Right renal pelvis (tissue), 4 donors: ENCODE measurements at places on chromosomes 5 and 9. TPM values are rescaled to one million over a fixed set of nuclear protein-coding genes. Genes with fewer than 3 reads are reported as not detected.

GRCh38 chr5:5456858-5457257, 34.4 kb downstream of the ICE1 start:
- DNase-seq, result no peak

DNA sequence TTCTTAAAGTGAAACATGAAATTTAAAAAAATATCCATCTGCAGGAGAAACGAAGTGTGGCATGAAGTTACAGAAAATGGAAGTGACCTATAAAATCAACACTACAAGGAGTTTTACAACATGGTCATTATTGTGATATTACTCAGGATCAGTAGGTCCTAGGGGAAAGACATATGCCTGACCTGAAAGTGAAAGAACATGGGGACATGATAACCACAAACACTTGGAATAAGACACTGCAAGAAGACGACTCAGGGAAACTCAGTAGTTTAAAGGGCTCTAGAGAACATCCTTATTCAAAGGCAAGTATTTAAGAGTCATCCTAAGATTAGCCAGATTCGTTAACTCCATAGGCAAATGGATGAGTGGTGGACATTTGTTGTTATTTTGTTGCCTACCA, 19.9 kb upstream of the LPAR1 start:
- DNase-seq, result no peak

DNA sequence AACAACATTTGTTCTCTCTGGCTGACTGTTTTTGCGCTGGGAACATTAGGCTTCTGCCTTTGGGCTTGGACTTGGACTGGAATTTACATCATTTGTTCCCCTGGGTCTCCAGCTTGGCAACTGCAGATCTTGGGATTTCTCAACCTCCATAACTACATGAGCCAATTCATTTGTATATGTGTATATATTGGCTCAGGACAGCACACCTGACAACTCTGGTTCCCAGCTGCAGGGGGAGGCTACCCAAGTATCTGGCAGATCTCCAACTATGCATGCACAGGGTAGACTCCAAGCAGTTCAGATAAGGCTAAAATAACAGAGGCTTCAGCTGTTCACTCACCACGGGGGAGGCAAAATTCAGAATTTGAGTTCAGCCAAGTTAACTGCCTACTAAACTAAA, 31.6 kb upstream of the F2RL1 start:
- DNase-seq, result no peak

DNA sequence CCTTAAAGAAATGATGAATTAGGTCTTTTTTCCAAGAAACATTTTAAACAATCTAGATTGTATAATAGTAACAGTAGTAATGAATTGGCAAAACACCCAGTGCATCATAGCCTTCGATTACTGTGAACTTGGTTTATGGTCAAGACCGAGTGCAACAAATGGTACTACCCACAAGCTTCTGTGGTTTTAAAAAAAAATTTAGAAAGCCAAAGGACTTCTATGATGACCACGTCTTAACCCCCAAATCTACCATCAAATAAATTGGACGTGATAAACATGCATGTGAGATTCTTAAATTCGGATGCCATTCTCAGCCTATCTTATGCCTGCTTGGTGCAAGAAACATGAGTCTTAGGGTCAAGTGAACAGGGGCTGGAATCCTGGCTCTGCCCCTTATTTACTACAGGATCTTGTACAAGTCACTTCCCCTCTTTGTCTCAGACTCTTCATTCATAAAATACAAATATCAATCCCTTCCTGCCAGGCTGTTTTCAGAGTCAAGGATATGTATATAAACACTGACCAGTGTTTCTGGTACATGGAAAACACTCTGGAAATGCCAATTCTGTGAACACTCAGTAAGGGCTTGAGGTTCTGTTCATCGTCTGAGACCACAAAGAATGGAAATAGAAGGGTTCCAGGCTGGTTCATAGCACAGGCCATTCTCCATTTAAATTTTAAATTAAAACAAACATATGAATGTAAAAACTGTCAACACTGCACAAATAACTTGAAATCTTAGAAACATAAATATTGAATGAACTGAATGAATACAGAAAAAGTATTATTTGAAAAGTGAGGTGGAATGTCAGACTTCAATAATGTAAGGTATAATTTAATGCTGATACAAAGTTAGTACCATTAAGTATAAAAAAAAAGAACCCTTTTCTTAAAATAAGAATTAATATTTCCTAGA, 107.8 kb downstream of the NR6A1 start:
- no peak for DNase-seq

DNA sequence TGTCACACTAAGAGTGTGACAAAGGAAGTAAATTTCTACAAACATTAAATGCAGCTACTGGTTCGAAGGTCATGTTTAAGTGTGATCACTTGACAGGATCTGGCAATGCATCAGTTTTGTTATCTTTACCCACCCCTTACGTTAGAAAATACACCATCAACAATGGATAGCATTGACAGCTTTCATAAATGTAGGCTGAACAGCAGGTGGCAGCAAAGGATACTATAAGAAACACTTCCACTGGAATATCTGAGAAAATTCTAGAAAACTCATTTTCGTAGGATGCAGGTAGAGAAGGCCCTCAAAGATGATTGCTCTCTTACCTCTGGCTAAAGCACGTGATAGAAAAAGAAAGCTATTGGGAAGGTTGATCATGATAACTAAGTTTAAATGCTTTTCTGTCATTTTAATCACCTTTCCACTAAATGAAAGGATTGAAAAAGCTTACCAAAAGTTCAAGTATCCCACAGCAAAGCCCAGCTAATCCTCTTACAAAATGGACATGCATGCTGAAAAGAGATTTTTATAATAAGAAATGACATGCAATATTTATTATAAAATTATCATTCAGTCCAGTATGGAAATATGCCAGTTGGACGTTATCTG, 292.5 kb downstream of the PARP8 start:
- no peak for DNase-seq

GRCh38 chr5:138542180-138542955, 668 bp downstream of the ETF1 start:
- no peak for DNase-seq

DNA sequence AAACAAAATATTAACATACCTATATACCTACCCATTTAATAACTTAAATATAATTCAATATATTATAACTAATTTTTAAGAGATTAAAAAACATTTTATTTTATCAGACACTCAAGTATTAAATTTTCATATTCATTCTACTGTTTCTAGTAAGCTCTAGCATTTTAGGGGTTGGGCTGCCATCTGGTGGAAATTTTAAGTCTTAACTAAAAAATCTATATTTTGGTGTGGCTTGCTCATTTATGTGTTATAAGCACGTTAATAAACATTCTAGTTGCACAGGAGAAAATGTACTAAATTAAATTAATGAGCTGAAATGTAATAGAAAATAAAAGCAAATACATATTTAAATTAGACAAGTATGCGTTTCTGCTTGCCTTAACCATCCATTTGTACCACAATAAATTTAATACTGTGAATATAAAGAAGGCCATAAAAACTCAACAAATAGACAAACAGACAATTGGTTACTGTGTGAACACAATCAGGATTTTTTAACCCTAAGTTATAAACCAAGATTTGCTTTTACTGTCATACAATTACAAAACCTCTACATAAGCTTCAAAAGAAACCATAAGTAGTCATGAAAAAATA, 1728.3 kb upstream of the CDH9 start:
- DNase-seq, result no peak

GRCh38 chr5:60362158-60362557, 337.8 kb downstream of the DEPDC1B start:
- DNase-seq, result no peak

DNA sequence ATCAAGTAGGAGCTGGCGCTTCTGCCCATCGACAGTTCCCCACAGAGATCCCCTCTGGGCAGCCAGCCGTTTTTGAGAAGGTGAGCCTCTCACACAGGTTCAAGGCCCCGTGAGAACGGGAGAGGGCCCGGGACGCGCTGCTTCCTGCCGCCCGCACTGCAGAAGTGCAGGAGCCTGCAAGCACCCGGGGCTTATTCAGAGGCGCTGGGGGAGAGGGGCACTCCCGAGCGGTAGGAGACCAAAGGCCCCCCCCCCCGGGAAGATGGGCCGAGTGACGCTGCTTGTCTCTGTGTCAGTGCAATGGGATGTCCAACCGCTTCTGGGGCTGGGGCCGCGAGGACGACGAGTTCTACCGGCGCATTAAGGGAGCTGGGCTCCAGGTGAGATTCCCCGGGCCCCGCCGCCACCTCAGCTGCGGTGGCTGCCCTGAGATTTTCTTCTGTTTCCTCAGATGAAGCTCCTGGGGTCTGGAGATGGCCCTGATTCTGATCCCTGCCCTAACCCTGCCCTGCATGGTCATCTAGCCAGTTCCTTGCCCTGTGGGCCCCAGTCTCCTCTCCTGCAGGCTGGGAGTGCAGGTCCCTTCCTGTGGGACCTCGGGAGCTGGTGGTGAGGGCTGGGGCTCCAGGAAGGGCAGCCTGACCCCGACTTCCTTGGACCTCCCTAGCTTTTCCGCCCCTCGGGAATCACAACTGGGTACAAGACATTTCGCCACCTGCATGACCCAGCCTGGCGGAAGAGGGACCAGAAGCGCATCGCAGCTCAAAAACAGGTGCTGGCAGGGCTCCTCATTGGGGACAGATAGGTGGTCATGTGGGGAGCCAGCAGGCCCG, 8.5 kb downstream of the B4GALT7 start:
- no peak for DNase-seq

- DNase-seq, result no peak
Measured at GRCh38 chr9:89810431-89810830, 205.6 kb downstream of the GADD45G start.

GRCh38 chr9:135906291-135907005, 898 bp downstream of the CAMSAP1 start:
- DNase-seq, result no peak

- no peak for DNase-seq
Measured at GRCh38 chr9:98852460-98852734, 44.9 kb downstream of the GALNT12 start.

DNA sequence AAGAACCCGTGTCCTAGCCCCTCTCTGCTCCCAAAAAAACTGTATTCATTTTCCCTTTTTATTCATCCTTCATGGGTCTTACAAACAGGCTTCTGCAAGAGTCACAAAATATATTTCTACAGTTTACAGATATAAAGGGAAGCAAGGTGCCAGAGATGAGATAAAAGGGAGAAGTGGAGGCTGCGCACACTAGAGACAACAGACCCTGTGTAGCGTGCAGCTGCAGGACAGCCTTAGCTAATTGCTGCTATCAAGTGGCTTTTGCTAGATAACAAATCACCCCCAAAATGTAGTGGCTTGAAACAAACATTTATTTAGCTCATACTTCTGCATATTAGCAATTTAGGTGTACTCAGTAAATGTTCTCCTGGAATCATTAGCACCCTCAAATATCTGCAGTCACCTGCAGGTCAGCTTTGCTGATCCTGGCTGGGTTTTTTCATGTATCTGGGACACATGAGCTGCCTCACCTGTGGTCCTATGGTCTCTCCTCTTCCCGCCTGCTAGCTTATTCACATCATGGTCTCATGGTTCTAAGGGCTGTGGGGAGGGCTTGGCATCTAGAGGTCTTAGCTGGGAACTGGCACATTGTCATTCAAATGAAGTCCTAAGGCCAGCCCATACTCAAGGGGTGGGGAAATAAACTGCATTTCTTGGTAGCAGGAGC, 29.4 kb downstream of the ARHGEF37 start:
- no peak for DNase-seq

DNA sequence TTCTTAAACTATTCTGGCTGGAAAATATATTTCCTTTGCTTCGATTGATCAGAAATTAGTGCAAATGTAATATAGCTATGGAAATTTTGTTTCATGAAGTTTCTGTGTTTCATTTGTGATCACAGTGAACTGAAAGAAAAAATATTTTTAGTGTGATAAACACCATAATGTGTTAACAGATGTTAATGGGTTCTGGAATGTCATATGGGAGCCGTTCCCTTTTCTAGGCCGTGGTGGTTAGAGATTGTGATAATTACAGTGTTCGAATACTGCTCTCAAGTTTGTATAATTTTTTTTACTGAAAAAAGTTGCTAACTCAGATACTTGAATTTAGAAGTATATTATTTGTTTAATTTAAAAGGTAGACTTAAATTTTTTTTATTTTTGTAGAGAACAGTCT, 19.3 kb downstream of the GAPVD1 start:
- no peak for DNase-seq

GRCh38 chr9:35341585-35341984, 148.3 kb upstream of the RUSC2 start:
- no peak for DNase-seq

- DNase-seq, result no peak
Measured at GRCh38 chr5:105506692-105507277, 1944.2 kb upstream of the NUDT12 start.

GZMA gene
- polyA plus RNA-seq, result 0.58 TPM

DBH gene
- 3.1 TPM for polyA plus RNA-seq

- DNase-seq, result no peak
Measured at GRCh38 chr5:63286724-63287123, 675.5 kb downstream of the HTR1A start.

- DNase-seq, result peak; percentile 20
Measured at GRCh38 chr5:39794513-39795210, 369.9 kb upstream of the DAB2 start.

DNA sequence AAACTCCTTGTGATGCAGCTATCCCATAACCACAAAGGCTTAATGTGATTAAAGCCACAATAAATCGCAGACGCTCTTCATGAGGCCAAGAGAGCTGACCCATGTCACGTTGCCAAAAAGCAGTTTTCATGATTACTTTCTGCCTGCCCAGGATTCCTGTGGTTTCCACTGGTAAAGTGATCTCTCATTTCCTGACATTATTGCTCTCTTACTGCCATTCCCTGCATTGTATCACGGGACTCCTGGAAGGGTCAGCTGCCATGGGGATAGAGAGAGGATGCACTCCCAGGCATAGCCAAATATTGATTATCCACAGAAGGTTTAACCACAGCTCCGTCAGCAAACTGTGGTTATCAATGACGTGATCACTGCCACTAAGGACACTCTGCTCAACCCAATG, 103.8 kb upstream of the SLC1A3 start:
- DNase-seq, result no peak

DNA sequence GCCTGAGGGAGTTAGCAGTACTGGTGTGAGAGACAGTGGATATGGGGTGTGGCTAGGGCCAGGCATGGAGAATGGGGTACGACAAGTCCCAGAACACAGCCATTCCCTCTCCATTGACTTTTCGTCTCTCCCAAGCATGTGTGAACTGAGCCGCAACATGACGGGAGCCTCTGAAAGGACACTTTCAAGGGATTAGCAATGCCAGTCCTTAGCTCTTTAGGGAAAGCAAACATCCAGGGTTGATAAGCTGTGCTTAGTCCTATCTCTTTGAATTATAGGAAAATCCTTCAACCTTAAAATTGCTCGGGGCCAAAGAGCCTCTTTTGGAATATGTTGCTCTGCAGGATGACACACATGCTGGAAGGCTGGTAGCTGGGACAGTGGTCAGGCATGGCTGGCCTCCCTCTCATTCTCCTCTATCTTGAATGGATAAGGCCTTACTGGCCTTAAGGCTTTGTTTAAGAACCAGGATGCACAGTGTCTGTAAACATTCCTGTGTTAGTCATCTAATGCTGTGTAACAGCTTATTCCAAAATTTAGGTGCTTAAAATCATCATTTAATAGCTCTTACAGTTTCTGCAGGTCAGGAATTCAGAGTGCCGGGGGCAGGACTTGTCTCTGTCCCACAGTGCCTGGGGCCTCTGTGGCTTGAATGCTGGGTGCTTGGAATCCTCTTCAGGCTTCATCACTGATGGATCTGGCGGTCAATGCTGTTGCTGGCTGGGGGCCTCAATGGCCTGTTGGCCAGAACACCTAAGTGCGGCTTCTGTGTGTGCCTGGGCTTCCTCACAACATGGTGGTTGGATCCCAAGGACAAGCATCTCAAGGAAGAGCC, 95.3 kb downstream of the PTTG1 start:
- DNase-seq, result no peak
